ENCODE measurements at places on chromosomes 5 and 9. TPM values are rescaled to one million over a fixed set of nuclear protein-coding genes. Genes with fewer than 3 reads are reported as not detected.
A peak's percentile ranks its signal among the peaks of the same experiment; 100 is the strongest.

GRCh38 chr9:69980041-69980440 is 63.6 kb upstream of the MAMDC2 start:
- H3K4me1 ChIP-seq = no peaks in the 10 kb centered on the region
- H3K27me3 ChIP-seq = peaks cover 7% of the 10 kb centered on the region
- H3K36me3 ChIP-seq = no peaks in the 10 kb centered on the region
- H3K4me3 ChIP-seq = no peak overlapping the region

The SLC6A18 gene
- total RNA-seq = not detected

The ARSI gene
- total RNA-seq = not detected

DNA sequence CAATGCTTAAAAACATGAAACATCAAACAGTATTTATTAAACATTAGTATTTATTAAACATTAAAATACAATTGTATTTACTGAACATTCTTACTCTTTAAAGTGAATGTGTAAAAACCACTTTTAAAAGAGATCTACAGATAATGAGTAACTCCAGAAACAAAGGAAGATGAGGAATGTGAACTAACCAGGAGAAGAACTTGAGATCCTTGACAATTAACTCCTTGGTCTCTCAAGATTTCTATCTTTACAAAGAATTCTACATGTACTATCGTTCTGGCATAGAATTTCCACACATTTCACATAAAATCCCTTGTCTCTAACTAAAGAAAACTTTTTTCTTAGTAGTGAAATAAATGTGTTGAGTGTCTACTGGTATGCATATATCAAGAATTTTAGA is 28.7 kb upstream of the IFNE start:
- peaks cover 10% of the 10 kb centered on the region for H3K4me1 ChIP-seq
- no peaks in the 10 kb centered on the region for H3K27me3 ChIP-seq
- peaks cover 6% of the 10 kb centered on the region for H3K36me3 ChIP-seq

DNA sequence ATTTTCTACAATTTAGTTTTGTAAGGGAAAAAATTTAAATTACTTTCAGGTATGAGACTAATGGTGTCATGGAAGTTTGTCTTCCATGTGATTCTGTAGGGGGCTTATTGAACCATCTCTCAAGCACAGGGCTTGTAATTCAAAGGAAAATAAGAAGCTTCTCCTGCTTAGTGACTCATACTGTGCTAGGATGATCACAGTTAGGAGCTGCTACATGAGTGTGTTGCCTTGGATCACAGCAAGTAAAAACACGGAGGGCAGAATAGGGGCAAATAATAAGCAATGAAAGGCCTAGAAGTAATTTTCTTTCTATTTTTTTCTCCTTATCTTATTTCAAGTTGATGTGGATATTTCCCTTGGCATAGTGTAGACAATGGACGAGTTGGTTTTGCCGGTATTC is 28.9 kb downstream of the TMEM167A start:
- no peaks in the 10 kb centered on the region for H3K27me3 ChIP-seq
- peaks cover 24% of the 10 kb centered on the region for H3K36me3 ChIP-seq
- H3K4me3 ChIP-seq = no peak overlapping the region
- H3K4me1 ChIP-seq = no peaks in the 10 kb centered on the region
- H3K27ac ChIP-seq = no peak overlapping the region

DNA sequence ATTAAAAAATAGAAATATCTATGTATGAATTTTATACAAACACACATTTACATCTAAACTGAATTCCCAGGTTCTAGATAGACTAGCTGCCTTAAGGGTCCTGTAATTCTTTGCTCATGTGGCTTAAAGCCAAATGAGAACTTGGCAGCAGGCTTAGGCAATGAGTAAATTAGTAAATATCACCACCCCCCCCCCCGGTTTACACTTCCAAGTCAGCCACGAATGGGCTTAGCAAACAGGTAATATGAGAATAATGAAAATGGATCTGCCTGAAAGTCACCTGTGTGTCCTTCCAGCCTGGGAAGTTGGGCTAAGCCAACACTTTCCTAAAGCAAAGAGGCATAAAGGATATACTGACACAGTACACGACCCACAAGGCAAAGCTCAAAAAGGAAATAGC is 108.6 kb downstream of the KLHL3 start:
- H3K4me1 ChIP-seq = peaks cover under 1% of the 10 kb centered on the region
- no peak for DNase-seq
- H3K27ac ChIP-seq = no peak overlapping the region
- no peaks in the 10 kb centered on the region for H3K27me3 ChIP-seq
- peaks cover 2% of the 10 kb centered on the region for H3K36me3 ChIP-seq

DNA sequence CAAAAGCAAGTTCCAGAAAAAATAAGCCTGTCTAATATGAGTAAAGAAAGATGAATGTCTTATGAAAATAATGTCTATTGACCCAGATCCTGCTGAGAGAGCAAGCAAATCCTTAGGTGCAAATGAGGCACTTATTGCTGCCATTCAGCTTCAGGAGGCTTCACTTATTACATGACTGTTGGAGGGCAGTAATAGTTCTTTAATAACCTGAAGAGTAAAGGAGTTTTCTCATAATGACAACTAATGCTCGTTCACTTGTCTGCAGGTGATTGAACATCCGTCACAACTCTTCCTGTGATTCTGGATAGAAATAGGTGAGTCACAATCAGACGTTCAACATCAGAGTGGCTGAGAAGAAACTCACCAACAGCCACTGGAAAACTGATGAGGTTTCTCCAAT is 58.3 kb downstream of the SPOCK1 start:
- DNase-seq = no peak
- H3K36me3 ChIP-seq = no peaks in the 10 kb centered on the region
- H3K27me3 ChIP-seq = peaks cover 3% of the 10 kb centered on the region
- H3K4me1 ChIP-seq = no peaks in the 10 kb centered on the region
- no peak overlapping the region for H3K27ac ChIP-seq

- H3K4me3 ChIP-seq = no peak overlapping the region
- H3K27ac ChIP-seq = no peak overlapping the region
- H3K36me3 ChIP-seq = no peaks in the 10 kb centered on the region
- no peak for DNase-seq
Observed at GRCh38 chr9:73689051-73689870, 537.6 kb downstream of the ANXA1 start.

The ARL14EPL gene
- not detected for total RNA-seq

DNA sequence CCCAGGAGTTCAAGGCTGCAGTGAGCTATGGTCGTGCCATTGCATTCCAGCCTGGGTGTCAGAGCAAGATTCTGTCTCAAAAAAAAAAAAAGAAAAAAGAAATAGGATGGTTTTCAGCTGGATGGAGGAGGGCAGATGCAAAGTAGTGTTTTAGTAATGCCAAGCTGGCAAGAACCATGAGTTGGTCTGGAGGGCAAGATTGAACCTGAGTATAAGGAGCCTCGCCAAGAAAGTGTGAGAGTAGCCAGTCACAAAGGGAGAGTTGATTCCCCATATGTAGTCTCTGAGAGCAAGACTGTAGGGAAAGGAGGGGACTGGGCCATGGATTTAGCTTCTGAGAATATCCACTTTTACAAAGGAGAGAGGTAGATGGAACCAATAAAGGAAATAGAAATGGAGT is 6.9 kb downstream of the TNFAIP8 start:
- H3K4me1 ChIP-seq = peaks cover 85% of the 10 kb centered on the region
- H3K27me3 ChIP-seq = no peaks in the 10 kb centered on the region
- DNase-seq = no peak
- peak overlapping the region; percentile 25 for H3K4me3 ChIP-seq
- H3K36me3 ChIP-seq = peaks cover 35% of the 10 kb centered on the region
- peak overlapping the region; percentile 77 for H3K27ac ChIP-seq

DNA sequence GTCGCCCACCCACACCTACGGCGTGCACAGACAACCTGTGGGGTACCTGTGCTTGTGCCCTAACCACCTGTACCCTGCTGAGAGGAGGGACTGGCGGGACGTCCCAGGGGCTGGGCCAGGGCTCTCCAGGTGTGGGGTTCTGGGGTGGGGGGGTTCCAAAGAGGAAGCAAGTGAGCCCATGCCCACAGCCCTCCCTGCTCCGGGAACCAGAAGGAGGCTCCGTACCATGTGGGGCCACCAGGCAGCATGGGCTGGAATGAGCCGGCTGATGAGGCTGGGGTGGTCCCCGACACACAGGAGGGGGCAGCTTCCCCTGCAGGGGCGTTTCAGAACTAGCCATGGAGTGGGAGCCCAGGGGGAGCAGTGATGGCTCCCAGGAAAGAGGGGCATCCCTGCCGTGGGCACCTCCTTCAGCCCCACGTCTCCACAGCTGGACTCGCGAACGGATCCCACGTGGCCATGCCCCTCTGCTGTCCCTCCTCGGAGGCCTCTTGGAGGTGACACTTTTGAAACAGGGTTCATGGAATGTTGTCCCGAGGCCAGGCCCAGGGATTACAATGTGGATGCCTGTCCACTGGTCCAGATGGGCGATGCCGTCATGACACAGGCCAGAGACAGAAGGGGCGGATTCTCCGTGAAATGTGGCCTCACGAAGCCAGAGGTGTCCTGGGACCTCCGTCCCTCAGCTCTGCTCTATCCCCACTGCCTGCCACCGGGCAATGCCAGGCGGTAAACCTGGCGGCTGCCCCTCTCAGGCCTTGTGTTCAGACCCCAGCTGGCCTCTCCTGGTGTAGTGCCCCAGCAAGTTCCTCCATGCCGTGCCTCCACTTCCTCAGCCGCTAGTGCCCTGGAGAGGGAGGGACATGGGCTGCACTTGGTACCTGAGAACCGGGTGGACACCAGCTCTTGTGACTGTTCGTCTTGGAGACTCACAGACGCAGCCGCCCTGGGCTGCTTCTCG is 33.6 kb upstream of the IRX4 start:
- H3K36me3 ChIP-seq = no peaks in the 10 kb centered on the region
- no peak overlapping the region for H3K27ac ChIP-seq
- H3K27me3 ChIP-seq = peaks cover 2% of the 10 kb centered on the region
- H3K4me3 ChIP-seq = no peak overlapping the region
- H3K4me1 ChIP-seq = no peaks in the 10 kb centered on the region

The HMHB1 gene
- not detected for total RNA-seq

The BAAT gene
- total RNA-seq = not detected

DNA sequence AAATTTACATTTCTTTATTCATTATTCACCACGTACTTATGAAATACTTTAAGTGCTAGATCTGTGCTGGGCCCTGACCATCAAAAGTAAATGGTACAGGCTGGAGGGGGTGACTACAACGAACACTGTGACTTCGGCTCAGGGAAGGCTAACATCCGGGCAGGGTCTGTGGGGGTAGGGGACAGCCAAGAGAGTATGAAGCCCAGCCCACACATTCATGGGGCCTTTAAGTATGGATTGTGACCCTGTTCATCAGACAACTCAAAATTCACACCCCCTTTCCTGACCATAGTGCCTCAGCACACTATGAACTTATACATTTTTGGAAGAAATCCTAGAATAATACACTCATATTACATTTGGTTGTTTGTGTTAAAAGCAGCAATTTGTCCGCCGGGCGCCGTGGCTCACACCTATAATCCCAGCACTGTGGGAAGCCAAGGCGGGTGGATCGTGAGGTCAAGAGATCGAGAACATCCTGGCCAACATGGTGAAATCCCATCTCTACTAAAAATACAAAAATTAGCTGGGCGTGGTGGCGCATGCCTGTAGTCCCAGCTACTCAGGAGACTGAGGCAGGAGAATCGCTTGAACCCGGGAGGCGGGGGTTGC is 33.3 kb downstream of the MORN5 start:
- no peak overlapping the region for H3K27ac ChIP-seq
- H3K27me3 ChIP-seq = peaks cover 8% of the 10 kb centered on the region
- H3K4me3 ChIP-seq = no peak overlapping the region
- DNase-seq = no peak
- no peaks in the 10 kb centered on the region for H3K36me3 ChIP-seq
- H3K4me1 ChIP-seq = no peaks in the 10 kb centered on the region

The BTNL8 gene
- total RNA-seq = not detected

DNA sequence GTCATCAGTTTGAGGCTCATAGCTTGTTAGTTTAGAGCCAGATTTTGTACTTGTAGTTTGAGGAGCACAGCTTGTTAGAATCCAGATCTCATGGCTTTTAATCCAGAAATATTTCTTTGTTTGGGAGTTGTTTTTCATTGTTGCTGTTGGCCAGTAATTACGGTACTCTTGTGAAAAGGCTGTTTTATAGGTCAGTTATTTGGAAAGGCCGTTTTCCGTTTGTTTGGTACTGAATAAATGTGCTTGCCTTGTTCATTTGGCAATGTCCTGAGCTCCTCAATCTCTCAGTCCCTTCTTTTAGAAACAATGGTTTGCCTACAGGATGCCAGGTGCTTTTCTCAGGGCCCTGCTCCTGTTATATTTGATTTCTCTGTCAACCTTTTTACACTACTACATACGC is 4.5 kb upstream of the MOB3B start:
- H3K27ac ChIP-seq = no peak overlapping the region
- no peak overlapping the region for H3K4me3 ChIP-seq
- H3K36me3 ChIP-seq = peaks cover 2% of the 10 kb centered on the region
- H3K4me1 ChIP-seq = peaks cover 10% of the 10 kb centered on the region

DNA sequence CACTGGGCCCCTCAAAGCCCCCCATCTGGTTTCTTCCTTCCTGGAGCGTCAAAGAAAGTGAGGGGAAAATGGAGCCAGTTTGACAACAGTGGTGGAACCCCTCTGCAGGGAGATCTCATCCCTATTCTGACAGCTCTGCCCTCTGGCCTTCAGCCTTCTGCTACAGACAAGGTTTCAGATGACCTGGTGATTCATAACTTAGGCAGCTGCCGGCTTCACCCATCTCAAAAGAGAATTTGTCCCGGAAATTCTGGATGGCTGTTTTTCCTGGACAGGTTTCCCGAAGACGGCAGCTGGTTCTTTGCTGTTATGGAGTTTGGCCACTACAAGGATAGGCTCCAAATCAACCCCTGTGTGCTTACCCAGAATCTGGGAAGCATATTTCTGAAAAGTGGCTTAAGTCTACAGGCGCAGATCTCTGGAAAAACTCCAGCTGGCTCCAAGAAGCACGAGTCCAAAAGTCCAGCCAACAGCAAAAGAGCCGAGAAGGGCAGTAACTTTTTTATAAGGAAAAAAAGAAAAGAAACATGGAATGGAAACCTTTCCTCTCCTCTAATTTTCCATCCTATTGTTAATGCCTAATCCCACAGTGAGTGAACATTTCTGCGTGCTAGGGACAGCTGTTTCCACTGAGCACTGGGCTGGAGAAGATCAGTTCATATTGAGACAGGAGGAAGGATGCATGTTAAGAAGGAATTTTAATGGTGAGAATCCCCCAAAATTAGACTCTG is 54.5 kb downstream of the ZNF366 start:
- H3K4me1 ChIP-seq = no peaks in the 10 kb centered on the region
- no peak overlapping the region for H3K27ac ChIP-seq
- no peaks in the 10 kb centered on the region for H3K36me3 ChIP-seq
- peaks cover 11% of the 10 kb centered on the region for H3K27me3 ChIP-seq

GRCh38 chr9:8053501-8053900 is 253.9 kb upstream of the DMAC1 start:
- peaks cover 7% of the 10 kb centered on the region for H3K36me3 ChIP-seq
- no peaks in the 10 kb centered on the region for H3K4me1 ChIP-seq
- no peaks in the 10 kb centered on the region for H3K27me3 ChIP-seq
- no peak overlapping the region for H3K27ac ChIP-seq

Measured in activated naive CD8-positive, alpha-beta T cell treated with anti-CD3 and anti-CD28 coated beads, Interleukin-2, amount 10 ng/mL, durations not matched to agents 7 days and 5 days (primary cell).